ENCODE measurements at places on chromosomes 6 and 20.

- no peak for DNase-seq
Measured at GRCh38 chr20:706366-706885, 30.8 kb upstream of the SCRT2 start.

GRCh38 chr6:149227796-149228195, 89.7 kb upstream of the TAB2 start:
- DNase-seq = no peak

DNA sequence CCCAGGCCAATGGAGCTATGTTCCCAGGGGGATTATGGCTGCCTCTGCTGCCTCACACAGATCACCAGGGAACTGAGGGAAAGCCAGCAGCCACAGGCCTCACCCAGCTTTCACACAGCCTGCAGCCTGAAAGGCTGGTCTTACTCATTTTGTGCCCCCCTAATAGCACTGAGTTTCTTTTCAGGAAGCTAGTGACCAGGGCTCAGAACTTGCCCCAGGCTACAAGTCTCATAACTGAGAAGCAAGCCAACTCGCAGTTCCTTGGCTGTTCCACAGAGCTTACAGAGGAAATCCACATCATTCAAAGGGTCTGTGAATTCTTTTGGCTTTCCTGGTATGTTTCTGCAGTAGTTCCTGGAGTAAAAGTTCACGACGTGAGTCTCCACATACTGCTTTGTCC, 524.8 kb upstream of the GJE1 start:
- DNase-seq = no peak

GRCh38 chr6:38153076-38153797, 333.7 kb downstream of the ZFAND3 start:
- DNase-seq = no peak

DNA sequence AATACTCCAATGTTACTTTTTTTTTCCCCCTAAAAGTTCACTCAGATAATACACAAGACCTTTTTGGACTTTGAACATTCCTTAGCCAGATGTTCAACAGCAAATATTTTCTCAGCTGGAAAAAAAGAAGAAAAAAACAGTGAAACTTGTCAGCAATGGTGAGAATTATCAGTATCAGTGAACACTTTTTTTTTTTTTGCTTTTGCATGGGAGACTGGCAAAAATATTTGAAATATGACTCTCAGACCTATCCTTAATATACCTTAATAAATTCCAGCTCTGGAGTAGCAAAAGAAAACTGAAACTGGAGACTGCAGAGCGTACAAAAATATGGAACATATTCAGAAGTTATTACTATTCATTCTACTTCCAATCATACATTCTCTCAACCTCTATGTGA, 92.3 kb downstream of the RFPL4B start:
- no peak for DNase-seq
